Stimulated activated CD8-positive, alpha-beta memory T cell treated with anti-CD3 and anti-CD28 coated beads, Interleukin-4, amount 100 ng/mL, for 1 hour (primary cell): ENCODE measurements at places on chromosomes 13 and 19.

DNA sequence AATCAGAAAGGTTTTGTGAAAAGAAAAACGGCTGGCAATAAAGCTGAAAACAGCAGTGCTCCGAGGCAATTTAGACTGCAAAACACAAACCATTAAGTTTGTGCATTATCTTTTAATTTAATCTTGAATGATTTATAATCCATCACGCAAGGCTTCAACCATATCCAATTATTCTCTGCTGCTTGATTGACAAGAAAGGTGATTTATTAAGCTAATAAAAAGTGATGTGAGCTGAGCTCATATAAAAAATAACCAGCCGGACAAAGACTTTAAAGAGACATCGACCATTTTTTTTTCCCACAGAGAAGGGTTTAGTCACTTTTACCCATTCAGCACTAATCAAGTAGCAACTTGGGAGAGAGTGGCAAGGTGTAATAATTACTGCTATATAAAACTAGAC, 33.6 kb downstream of the TSHZ3 start:
- no peak for DNase-seq

DNA sequence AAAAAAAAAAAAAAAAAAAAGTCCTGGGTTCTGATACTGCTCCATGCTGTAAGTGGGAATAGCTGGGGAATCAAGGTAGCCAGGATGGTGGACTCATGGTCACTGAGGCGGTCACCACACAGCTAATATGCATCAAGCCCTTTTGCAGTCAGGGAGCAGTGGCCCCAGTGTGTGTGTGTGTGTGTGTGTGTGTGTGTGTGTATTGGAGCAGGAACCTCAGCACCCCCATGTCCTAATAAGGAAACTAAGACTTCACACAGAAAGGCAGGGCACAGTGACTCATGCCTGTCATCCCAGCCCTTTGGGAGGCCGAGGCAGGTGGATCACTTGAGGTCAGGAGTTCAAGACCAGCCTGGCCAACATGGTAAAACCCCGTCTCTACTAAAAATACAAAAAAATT, 12.0 kb downstream of the B3GNT3 start:
- no peak for DNase-seq

DNA sequence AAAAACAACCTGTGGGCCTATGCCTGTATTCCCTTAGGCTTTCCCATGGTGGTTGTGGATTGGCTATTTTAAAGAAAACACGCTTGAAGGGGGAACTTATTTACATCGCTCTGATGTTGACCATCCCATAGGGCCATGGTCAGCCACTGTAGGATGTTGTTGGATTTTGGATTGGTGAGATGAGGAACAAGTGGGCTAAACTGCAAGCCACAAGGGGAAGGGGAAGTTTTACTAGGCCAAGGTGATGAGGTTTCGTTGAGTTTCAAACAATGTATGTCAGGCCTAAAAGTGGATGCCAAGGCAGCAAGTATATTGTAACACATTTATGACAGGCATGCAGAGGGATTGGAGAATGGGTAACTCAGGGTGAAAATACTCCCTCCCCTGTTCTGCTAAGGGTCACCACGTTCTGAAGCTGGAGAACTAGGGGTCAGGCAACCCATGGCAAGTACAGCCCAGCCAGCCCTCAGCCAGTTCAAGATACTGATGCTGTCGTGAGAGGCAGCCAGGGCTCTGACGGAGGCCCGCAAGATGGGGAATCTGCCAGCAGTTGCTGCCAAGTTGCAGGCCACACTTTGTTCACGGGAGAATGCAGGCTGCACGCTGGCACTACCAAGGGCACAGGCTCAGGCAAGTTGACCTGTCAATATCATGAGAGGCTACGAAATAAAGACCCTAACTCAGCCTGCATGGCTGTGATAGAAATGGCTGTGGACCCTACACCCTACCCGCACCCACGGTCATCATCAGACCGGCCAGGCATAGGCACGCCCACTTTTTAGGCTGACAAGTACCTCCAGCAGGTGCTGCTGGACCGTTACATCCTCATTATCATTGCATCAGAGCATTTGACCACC, 11.1 kb downstream of the IRGC start:
- no peak for DNase-seq

- peak; percentile 31 for DNase-seq
Observed at GRCh38 chr19:19064098-19064722, 416 bp downstream of the SLC25A42 start.

- DNase-seq: no peak
Observed at GRCh38 chr13:110524541-110525257, 36.8 kb downstream of the RAB20 start.

DNA sequence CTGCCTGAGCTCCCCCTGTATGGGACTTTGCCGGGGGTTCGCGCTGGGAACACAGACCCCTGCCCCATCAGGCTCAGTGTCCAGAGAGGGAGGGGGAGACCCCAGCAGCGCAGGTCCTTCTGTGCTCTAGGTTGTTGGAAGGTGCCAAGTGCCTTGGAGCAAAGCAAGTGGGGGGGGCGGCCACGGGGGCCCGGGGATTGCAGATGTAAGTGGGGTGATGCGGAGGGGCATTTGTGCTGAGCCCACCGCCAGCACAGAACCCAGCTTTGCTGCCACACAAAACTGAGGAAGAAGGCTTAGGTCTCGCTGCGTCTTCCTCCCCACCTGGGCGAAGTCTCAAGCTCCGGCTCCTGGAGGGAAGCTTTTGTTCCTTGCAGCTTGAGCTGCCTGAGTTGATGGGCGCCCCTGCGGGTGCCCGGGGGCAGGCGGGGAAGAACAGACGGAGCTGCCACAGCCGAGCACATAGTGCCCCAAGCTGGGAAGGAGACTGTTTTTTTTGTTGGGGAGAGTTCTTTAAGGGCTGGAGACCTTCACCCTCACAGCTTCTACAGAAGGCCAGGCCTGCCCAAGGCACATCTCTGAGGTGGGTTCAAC, 1.5 kb upstream of the NTN5 start:
- no peak for DNase-seq

GRCh38 chr19:3100331-3100730, 6.2 kb downstream of the GNA11 start:
- no peak for DNase-seq

- no peak for DNase-seq
Observed at GRCh38 chr13:62482351-62482750, 1066.7 kb upstream of the PCDH20 start.

DNA sequence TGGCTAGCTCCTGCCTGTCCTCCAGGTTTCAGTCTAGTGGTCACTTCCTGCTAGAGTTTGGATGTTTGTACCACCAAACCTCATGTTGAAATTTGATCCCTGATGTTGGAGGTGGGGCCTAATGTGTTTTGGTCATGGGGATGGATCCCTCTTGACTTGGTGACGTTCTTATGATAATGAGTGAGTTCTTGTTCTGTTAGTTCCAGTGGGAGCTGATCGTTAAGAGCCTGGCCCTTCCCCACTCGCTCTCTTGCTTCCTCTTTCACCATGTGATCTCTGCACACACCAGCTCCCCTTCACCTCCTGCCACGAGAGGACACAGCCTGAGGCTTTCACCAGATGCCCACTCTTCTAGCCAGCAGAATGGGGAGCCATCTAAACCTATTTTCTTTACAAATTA, 86.8 kb upstream of the SCEL start:
- DNase-seq: no peak

DNA sequence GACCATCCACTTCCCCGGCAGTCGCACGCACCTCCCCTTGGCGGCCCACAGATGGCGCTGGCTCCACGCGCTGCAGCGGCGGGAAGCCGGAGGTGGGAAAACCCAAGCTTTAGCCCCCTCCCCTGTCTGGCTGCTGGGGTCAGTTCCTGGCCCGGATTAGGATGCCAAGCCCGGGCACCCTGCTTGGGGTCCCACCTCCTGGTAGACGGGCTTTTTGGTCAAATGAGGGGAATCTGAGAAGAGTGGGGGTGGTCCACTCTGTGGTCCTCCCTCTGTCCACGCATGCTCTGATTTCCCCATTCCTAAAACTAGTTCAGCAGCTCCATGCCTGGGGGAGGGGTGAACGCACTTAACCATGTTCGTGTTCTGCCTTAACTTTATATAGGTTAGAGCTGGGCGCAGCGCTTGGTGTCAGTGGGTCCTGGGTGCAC, 8.1 kb upstream of the ADGRE2 start:
- DNase-seq: no peak

DNA sequence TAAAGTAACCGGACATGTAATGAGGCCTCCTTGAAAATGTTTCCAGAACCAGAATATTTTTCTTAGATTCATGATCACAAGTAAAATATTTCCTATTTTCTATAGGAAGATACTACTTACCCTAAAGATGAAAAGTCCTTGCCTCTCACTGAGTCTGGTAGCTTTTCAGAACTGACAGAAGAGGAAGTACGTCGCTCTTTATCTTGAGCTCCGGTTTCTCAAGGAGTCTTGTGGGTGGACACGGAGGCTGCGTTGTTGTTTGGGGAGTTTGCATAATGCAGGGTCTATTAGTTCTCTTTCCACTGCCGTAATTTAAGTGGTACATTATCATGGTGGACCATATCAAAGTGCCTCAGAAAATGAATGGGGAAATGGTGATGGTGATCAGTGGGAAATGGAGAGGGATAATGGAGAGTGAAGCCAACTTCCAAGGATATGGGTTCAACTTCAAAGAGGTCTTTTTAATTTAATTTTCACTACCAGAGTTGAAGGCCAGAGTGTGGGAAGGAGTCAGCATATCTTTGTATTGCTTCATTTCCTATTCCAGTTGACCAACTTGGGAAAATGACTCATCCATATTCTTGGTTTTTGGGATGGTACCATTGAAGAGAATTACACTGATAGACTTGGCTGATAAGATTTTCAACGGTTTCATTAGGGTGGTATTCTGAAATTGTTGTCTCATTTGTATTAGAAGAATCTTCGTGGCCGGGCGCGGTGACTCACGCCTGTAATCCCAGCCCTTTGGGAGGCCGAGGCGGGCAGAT, 23.4 kb downstream of the MBD3L2B start:
- no peak for DNase-seq

DNA sequence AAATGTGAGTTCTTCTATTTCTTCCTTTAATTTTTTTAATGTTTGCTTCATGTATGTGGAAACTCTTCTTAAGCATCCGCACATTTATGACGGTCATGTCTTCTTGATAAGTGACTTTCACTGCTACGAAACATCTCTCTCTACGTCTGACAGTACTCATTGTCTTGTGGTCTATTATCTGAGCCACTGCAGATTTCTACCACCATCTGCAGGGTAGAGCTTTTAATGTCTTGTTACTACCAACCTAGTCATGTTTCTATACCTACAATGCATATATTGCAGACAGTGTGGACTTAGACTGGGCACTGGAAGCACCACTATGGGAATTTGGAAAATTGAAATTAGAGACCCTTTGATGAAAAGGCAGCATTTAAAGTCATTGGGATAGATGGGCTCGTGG, 75.4 kb upstream of the ARHGEF7 start:
- no peak for DNase-seq

GRCh38 chr19:18173572-18174288, at the start of gene IFI30:
TSS of gene IFI30 (plus strand) at chr19:18173813. CDS start at chr19:18173842, 29 bp downstream.
- no peak for DNase-seq

- no peak for DNase-seq
Observed at GRCh38 chr13:111877906-111878305, 189.0 kb upstream of the SOX1 start.

GRCh38 chr13:98447881-98448641, 128.8 kb downstream of the STK24 start:
- no peak for DNase-seq

DNA sequence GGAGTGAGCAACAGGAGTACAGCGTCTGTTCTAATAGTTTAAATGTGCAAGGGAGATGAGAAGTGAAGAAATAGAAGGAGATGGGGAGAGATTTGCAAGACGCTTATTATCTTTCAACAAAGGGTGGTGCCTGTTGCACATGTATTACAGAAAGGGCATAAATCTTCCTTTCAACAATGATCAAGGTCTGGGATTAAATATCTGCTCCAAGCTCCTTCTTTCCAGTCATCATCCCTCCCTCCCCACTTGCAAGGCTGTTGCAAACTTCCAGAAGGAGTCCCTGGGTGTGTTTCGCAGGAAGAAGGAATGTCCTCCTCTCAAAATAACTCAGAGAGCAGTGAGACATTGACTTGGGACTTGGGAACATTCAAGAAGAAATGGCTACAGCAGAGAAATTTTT, 63.5 kb upstream of the MYCBP2 start:
- DNase-seq: no peak

DNA sequence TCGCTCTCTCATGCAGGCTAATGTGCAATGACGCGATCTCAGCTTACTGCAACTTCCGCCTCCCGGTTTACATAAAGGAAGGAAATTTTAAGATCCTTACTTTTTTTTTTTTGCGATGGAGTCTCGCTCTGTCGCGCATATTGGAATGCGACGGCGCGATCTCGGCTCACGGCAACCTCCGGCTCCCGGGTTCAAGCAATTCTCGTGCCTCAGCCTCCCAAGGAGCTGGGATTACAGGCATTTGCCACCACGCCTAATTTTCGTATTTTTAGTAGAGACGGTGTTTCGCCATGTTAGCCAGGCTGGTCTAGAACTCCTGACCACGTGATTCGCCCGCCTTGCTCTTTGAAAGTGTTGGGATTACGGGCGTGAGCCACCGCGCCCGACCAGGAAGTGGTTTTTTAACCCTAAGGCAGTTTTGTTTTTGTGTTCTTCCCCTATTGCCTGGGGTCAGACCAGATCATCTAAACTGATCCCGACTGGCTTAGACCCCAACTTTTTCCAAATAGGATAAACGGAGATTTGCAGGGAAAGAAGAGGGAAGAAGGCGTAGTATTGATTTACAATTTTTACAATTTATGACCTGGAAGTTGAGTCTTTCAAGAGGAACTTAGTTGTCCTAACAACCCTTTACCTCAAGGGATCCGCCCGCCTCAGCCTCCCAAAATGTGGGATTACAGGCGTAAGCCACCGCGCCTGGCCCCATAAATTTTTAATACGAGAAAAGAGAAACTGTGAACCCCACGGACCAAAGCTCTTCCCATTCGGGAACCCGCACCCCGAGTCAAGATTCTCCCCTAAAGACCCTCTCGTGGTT, 142.0 kb downstream of the ZNF737 start:
- peak; percentile 1 for DNase-seq

DNA sequence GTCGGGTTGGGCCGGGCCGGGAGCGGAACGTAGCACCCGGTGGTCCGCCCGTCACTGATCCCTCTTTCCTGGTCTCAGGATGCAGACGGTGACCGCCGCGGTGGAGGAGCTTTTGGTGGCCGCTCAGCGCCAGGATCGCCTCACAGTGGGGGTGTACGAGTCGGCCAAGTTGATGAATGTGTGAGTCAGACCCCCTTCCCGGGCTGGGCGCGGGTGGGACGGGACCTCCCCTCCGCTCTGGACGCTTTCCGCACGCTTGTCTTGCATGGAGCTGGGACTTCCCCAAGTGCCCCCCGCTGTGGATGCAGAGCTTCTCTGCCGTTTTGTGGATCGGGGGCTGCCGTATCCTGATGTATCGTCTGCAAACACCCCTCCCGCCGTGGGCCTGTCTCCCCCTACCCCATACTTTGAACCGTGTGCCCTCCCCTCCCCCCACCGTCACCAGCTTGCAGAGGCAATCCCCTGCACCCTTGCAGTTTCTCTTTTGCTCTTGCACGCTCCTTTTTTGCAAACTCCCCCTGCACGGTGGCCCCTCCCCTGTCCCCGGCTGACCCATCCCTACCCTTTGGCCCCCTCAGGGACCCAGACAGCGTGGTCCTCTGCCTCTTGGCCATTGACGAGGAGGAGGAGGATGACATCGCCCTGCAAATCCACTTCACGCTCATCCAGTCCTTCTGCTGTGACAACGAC, 669 bp downstream of the GADD45B start:
- DNase-seq: peak; percentile 38

- DNase-seq: peak; percentile 10
Observed at GRCh38 chr13:74132776-74133656, 1.2 kb downstream of the KLF12 start.

GRCh38 chr19:6412447-6413091, 12.0 kb downstream of the KHSRP start:
- peak; percentile 27 for DNase-seq
